Sigmoid colon (tissue), 7 donors: ENCODE measurements at places on chromosomes 13 and 19. TPM values are rescaled to one million over a fixed set of nuclear protein-coding genes. Genes with fewer than 3 reads are reported as not detected.

- peak; percentile 40 for DNase-seq
These were observed 6.4 kb downstream of the CHST8 start for GRCh38 chr19:33627962-33628839.

DNA sequence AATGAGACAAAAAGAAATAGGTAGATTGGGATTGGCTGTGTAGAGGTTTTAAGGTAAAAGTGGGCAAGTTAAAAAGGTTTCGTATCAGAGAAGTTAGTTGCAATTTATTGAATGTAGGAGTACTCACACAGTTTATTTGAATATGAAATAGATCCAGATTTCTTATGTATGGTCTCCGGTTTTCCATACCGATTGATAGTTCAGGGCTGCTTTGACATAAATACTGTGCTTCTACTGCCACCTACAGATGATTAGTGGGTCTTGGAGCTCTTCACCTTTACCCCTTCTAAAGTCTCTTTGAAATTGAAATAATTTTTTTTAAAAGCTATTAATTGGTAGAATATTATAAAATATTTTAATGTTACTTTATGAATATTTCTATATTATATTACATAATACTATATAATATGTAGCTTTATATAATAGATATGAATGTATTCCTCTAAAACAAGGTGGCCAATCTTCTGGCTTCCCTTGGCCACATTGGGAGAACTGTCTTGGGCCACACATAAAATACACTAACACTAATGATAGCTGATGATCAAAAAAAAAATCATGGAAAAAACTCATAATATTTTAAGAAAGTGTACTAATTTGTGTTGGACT lies 7.7 kb upstream of the GPR18 start:
- DNase-seq: no peak

POLR1G gene
- total RNA-seq: 1.6 TPM

DNA sequence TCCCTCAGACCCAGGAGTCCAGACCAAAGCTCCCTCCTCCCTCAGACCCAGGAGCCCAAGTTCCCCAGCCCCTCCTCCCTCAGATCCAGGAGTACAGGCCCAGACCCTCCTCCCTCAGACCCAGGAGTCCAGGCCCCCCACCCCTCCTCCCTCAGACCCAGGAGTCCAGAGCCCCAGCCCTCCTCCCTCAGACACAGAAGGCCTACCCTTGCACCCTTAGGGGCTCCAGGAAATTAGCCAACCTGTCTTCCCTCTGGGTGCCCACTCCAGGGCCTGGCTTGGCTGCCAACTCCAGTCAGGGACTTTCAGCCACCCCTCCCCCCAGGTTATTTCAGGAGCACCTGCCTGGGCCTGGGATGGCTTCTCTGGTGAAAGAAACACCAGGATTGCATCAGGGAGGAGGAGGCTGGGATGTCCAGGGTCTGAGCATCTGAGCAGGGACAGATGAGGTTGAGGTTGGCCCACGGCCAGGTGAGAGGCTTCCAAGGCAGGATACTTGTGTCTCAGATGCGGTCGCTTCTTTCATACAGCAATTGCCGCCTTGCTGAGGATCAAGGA lies at the start of gene FGF21:
Gene FGF21, plus strand, starts transcription at position 441 of the 558 bp plus-strand sequence. CDS start 713 bp downstream, outside the sequence.
- no peak for DNase-seq

KLK6 gene
- total RNA-seq: not detected

DNA sequence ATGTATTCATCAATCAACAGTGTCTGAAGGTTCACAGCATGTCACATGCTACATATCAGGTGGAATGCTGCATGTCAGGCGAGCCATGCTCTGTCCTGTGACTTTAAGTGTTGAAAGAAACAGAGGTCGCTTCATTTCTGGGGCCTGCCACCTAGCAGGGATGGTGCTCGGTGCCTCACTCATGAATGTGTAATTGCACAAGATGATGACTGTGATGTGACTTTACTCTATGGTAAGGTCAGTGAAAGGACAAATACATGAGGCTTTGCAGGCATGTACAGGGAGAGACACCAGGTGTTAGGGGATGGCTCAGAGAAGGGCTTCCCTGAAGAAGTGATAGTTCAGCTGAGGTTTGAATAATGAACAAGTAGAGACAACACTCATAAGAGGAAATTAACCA lies 66.7 kb downstream of the FRY start:
- DNase-seq: no peak

- no peak for DNase-seq
These were observed 2.7 kb downstream of the ARGLU1 start for GRCh38 chr13:106565127-106565775.

DNA sequence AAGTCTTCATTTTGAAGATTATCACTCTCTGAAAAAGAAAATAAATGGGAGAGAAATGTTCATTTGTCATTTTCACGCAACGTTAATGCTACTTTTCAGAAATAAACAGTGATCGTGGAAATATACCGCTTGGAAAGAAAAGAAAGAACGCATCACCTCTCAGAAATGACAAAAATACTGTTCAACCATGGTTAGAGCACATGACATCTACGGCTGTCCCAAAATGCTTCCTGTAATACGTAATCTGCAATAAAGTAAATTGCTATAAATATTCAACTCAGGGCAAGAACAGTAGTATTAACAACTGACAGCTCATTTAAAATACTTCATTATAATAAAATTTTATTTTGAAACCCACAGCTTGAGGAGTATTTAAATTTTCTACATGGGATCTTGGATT lies 15.2 kb downstream of the LATS2 start:
- no peak for DNase-seq

FCER2 gene
- total RNA-seq: 0.66 TPM

- DNase-seq: no peak
These were observed 603 bp downstream of the ZNF880 start for GRCh38 chr19:52370341-52370710.
